Colonic mucosa (tissue), 4 donors: ENCODE measurements at places on chromosomes 2 and 18. TPM values are rescaled to one million over a fixed set of nuclear protein-coding genes. Genes with fewer than 3 reads are reported as not detected.

Gene C2orf15
- 3.6 TPM for total RNA-seq

Gene FNDC4
- 1.1 TPM for total RNA-seq

Gene FOXD4L1
- total RNA-seq, result not detected

Gene ACOXL
- total RNA-seq, result 0.82 TPM

DNA sequence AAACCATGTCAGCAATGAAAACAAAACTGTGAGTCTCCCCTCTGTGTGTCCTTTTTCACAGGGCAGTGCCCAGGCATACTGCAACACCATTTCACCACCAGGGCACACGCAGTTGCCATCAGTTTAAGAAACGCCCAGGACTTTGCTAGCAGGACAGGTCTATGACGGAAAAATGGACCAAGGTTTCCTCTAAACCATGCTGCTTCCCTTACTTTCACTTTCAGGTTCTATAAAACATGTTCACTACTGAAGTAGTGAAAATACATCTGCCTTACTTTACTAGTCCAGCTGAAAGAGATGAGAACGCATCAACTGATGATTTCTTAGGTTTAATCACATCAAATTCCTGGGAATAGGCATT lies 110.5 kb downstream of the TCF4 start:
- H3K27me3 ChIP-seq, result no peaks in the 10 kb centered on the region
- no peak for DNase-seq
- no peaks in the 10 kb centered on the region for H3K4me1 ChIP-seq
- no peaks in the 10 kb centered on the region for H3K36me3 ChIP-seq

GRCh38 chr2:191351921-191352320 lies 106.7 kb downstream of the MYO1B start:
- H3K27me3 ChIP-seq, result no peaks in the 10 kb centered on the region
- H3K27ac ChIP-seq, result no peak overlapping the region
- H3K36me3 ChIP-seq, result peaks cover 3% of the 10 kb centered on the region
- H3K4me1 ChIP-seq, result no peaks in the 10 kb centered on the region

DNA sequence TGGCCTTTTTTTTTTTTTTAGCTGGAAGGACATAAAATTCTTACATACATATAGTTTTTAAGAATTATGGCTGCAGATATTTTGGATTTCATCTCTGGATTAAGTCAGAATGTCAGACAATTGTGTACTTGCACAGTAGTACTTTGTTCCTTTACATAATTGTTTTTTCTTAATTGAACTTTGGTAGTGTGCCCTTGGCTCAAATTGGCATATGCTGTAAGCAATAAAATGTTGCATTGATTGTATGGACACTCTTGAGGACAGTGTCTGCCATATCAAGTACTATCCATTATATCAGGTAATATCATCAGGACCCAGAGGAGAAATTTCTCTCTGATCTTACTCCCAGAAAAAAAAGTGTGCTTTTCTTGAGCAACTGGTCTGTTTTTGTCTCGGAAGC lies 15.3 kb downstream of the ZC3H6 start:
- DNase-seq, result no peak
- H3K27me3 ChIP-seq, result no peaks in the 10 kb centered on the region
- no peaks in the 10 kb centered on the region for H3K4me1 ChIP-seq
- H3K27ac ChIP-seq, result no peak overlapping the region
- H3K4me3 ChIP-seq, result no peak overlapping the region

- no peaks in the 10 kb centered on the region for H3K27me3 ChIP-seq
- no peaks in the 10 kb centered on the region for H3K36me3 ChIP-seq
- no peaks in the 10 kb centered on the region for H3K4me1 ChIP-seq
These were observed 62.1 kb upstream of the PGAP1 start for GRCh38 chr2:196988639-196989038.

Gene AUP1
- total RNA-seq, result 107 TPM

Gene PRKRA
- 34.0 TPM for total RNA-seq

Gene SPP2
- not detected for total RNA-seq

DNA sequence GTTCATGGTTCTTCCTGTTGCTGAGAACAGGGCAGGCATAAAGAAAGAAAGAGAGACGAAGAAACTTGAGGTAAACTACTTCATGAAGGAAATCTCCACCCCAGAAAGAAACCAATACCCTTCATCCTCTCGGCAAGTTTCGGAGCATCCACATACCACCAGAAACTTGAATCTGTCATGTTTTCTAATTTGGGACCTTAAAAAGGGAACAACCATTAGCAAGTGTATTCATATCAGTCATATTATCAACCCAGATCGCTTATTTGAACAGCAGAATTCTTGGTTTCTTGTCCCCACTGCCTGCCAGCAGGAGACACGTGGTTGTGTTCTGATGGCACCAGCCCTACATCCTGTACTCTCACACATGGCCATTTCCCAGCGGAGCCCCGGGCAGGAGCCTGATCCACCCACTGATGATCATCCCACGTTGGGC lies 53.2 kb upstream of the FZD7 start:
- no peak overlapping the region for H3K4me3 ChIP-seq
- DNase-seq, result no peak
- H3K27ac ChIP-seq, result no peak overlapping the region
- no peaks in the 10 kb centered on the region for H3K27me3 ChIP-seq

DNA sequence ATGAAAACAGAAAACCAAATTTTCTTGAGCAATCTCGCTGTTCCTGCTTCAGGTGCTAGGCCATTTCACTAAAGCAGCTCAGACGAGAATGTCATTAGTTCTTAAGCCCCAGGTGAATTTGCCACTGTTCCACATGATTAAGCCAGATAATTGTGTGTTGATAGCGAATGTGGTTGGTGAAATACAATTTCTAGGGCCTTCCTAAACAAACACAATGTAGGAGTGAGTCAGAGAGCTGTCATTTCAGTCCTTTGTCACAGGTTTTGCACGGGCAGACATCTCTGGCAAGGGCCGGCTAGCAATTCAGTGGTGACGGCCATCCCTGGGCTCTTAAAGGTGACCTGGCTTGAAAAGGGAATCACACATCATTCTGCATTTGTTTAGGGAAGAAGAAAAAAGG lies 170.7 kb downstream of the TMEM182 start:
- no peak for DNase-seq
- H3K4me3 ChIP-seq, result no peak overlapping the region
- H3K4me1 ChIP-seq, result no peaks in the 10 kb centered on the region
- H3K36me3 ChIP-seq, result no peaks in the 10 kb centered on the region
- H3K27me3 ChIP-seq, result no peaks in the 10 kb centered on the region

- no peaks in the 10 kb centered on the region for H3K27me3 ChIP-seq
- no peaks in the 10 kb centered on the region for H3K36me3 ChIP-seq
- no peak for DNase-seq
- no peak overlapping the region for H3K27ac ChIP-seq
These were observed 76.7 kb downstream of the BOLA3 start for GRCh38 chr2:74070991-74071390.
